ENCODE measurements at places on chromosomes 6 and 20.

GRCh38 chr6:4931530-4932227 is 72.2 kb downstream of the RPP40 start:
- DNase-seq: no peak

GRCh38 chr6:1081551-1082284 is 230.2 kb upstream of the FOXQ1 start:
- DNase-seq: no peak

DNA sequence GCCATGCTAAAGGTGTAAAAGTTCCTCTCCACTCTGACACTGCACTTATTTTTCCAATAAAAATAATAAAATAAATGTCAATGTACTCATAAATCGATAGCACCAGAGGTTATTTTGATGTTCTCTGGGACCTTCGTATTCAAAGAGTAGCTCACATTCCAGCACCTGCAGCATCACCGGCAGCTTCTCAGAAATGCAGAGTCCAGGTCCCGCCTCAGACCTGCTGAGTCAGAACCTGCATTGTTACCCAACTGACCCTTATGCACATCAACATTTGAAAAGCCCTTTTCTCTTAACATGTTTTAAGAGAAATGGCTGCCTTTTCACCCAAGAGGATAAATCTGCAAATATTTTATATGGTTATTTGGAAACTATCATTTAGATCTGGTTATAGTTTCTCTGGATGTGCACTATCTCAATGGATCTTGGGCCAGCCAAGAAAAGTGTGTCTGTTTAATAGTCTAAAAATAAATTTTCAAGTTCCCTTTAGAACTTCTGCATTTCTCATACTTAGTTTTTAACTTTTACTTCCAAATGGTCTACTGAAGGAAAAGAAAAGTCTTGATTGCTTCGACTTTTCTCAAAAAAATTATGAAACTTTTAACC is 216.2 kb upstream of the PRDM1 start:
- DNase-seq: no peak

GRCh38 chr6:142787422-142787821 is 157.6 kb downstream of the HIVEP2 start:
- no peak for DNase-seq

Measured in activated CD4-positive, CD25-positive, alpha-beta regulatory T cell treated with anti-CD3 and anti-CD28 coated beads, Interleukin-2, amount 50 U/mL, for 72 hours (primary cell).